ENCODE measurements at places on chromosomes 12 and 14.

- no peak for DNase-seq
Observed at GRCh38 chr12:12305568-12306300, 38.9 kb upstream of the LRP6 start.

DNA sequence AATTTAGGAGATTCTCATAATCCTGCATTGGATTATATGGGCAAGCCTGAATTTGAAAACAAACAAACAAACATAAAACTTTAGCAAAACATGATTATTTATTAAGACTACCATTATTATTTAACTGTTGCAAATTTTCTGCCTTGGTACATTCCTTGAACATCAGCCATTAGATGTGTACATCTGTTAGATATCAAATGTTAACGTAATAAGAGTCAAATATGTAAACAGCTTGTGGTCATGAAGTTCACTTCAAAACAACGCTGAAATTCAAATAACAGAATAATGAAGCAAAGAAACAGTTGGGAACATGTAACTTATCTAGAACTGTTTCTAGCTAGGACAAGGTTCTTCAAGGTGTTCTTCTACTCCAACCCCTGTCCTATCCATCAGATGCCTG is 14.3 kb upstream of the TMX1 start:
- no peak for DNase-seq

- peak; percentile 4 for DNase-seq
Observed at GRCh38 chr14:34665785-34666435, 36.0 kb upstream of the SNX6 start.

DNA sequence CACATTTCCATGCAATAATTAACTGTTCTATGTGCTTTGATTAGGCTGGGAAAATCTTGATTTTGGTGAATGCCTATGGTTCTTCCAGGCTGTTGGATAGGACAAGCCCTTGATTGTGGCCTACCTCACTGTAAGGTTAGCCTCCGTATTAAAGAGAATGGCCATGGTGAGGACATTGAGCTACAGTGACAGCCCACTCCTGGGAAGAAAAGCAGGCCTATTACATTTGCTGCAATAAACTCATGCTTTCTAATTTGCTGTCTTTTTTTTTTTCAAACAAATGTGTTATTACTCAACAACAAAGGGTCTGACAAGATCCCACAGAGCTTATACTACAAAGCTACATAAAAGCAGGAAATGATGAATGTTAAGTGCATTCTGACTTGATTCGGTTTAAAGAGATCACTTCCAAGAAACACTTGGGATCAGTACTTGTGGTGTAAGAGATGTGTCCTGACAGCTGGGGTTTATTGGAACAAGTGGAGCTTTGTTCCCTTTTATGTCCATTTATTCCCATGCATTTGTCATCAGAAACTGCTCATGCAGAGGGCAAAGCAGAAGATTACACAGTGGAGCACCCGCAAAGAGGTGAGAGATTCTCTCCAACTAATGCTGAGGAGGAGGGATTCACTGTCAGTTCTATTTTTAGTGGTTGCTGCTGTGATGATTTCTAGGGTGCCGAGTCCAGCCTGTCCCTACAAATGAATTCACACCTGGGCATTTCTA is 29.1 kb upstream of the KCNK10 start:
- no peak for DNase-seq

- no peak for DNase-seq
Observed at GRCh38 chr14:22932146-22932545, 3.0 kb upstream of the PRMT5 start.

DNA sequence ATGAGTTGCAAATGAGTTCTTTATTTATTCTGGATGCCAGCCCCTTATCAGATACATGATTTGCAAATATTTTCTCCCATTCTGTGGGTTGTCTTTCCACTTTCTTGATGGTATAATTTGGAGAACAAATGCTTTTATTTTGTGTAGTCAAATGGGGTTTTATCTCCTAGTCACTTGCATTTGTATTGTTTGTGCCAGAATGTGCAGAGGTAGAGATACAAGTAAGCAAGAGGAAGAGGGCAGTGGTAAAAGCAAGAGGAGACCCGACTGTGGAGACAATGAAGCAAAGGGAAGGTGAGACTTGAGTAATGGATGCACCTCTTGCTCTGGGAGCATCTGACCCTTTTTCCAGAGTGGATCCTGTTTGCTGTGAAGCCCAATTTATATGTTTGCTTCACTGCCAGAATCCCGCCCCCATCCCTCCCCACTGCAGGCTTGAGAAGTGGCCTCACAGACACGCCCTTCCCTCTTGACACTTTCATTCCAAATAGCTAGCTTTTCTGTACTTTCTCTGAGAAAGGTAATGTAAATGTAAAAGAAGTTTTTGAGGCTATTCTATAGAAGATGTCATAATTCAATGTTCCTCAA is 786 bp upstream of the PFKM start:
- no peak for DNase-seq

- no peak for DNase-seq
Observed at GRCh38 chr12:113762155-113762881, 203.8 kb downstream of the RBM19 start.

- DNase-seq, result no peak
Observed at GRCh38 chr12:27870939-27871338, 90.9 kb upstream of the MANSC4 start.

GRCh38 chr12:83323866-83324265 is 637.2 kb downstream of the TMTC2 start:
- no peak for DNase-seq

DNA sequence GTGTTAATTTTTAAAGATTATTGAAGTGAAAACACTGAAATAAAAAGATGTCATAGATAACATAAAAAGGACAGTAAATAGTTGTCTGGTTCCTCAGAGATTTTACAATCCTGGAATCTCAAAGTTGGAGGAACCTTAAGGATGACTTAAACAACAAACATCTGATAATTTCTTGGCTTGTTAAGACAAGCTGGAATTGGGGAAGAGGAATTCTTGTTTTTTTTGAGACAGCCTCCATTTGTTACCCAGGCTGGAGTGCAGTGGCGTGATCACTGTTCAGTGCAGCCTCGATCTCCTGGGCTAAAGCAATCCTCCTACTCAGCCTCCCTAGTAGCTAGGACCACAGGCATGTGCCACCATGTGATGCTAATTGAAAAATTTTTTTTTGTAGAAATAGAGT is 2.3 kb downstream of the ZNF410 start:
- DNase-seq, result no peak

- DNase-seq, result no peak
Observed at GRCh38 chr12:64008596-64008995, 164.1 kb downstream of the SRGAP1 start.

DNA sequence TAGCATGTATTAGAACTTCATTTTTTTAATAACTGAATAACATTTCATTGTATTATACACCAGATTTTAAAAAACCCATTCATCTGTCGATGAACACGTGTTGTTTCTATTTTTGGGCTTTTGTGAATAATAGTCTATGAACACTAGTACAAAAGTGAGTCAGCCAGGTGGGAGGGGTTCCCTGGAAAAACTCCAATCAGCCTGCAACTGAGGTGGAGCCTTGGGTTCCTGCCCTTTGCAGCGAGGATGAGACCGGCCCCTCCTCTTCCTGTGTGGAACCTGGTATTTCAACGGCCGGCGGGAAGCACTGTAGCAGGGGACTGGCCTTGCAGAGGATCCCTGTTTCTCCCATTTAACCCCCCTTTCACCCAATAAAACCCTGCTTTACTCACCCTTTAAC is 56.1 kb downstream of the LMNTD1 start:
- no peak for DNase-seq

DNA sequence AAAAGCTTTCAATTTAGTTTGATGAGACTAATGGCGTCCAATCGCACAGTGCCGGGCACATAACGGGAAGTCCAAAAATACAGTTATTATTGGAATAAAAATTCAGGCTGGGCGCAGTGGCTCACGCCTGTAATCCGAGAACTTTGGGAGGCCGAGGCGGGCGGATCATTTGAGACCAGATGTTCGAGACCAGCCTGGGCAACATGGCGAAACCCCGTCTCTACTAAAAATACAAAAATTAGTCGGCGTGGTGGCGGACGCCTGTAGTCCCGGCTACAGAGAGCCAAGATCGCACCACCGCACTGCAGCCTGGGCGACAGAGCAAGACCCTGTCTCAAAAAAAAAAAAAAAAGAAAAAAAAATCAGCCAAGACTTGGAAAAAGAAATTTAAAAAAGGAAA is 1.2 kb upstream of the FKBP4 start:
- no peak for DNase-seq

DNA sequence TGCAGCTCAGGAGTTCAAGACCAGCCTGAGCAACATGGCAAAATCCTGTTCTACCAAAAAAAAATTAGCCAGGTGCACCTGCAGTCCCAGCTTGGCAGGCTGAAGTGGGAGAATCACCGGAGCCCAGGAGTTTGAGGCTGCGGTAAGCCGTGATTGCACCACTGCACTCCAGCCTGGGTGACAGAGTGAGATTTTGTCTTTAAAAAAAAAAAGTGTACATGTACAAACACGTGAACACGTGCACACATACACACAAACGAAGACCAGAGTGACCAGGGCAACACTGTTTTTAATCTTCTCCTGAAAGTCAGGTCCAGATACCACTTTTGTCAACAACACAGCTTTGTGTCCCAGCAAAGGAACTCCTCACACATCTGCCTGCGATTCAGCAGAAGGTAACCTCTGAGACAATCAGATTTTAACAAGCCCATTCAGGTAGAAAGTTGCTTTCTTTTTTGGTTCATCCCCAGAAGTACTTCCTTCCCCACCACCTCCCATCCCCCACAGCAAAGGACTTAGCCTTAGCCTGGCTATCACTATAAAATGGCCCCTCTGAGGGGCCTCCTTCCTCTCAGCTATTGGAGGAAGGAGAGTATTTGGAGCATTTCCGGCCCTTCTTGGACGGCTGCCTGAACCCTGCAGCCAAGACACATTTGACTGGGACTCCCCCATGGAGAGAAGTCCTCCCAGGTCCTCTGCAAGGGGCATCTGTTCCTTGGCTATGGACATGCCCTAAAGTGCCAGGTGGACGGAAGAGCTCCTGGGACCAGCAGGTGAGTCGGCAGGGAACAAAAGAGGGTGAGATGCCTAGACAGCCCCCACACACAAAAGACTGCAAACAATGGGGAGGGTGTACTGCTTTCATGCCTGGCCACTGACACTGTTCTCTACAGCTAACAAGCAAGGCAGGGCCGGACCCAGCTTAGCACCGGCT is 9.8 kb downstream of the CTDSP2 start:
- DNase-seq, result peak; percentile 48

DNA sequence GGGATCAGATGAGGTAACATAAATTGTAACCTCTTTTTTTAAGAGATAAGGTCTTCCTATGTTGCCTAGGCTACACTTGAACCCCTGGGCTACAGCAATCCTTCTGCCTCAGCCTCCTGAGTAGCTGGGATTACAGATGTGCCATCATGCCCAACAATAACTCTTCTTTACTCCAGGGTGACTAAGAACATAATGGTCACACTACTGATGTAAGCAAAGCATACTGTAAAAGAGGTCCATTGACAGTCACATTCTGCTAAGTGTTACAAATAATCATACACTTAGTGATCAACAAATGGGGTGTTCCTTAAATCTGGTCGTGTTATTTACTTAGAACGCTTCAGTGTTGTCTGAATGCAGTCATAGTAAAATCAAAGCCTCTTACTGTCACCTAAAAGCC is 68.9 kb downstream of the EPS8 start:
- DNase-seq, result no peak

DNA sequence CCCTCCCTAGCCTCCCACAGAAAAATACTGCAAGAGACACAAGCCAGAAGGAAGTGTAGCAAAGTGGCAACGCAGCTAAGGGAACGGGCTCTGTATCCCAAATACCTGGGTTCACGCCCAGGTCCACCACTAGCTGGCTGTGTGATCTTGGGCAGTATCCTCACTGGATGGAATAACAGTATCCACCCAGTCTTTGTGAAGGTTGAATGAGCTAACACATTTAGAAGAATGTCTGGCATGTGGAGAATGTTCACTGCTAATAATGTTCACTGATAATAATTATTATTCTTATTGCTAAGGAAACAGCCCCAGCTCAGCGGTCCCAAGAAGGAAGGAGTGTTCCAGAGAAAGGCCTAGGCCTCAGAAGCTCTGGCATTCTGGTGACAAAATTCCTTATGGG is 70.9 kb downstream of the VWF start:
- DNase-seq, result no peak

DNA sequence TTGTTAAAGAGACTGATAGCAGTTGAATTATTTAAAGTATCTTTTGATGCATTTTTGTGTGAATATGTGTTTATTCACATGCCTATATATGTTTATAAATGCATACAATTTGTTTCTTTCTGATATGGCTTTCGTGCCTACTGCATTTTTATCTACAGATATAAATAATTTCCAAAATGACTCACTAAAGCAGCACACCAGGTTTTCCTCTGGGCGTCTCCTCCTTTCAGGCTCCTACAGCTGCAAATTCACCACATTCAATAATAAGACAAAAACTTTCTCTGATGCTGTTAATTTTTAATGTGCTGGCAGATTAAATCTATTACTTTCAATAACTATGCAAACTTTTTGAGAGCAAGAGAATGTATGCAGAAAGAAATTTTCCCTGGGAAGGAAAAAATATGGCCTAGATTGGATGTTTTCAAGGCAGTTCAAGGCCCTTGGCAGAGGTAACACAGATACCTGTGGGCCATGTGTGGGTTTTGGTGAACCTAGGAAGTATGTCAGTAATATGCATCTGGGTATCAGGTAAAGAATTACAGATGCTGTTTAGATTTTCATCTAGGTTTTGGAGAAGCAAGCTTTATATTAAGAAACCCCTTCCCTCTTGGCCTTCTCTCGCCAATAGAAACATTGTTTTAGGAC is 381.8 kb downstream of the EGLN3 start:
- DNase-seq, result no peak

DNA sequence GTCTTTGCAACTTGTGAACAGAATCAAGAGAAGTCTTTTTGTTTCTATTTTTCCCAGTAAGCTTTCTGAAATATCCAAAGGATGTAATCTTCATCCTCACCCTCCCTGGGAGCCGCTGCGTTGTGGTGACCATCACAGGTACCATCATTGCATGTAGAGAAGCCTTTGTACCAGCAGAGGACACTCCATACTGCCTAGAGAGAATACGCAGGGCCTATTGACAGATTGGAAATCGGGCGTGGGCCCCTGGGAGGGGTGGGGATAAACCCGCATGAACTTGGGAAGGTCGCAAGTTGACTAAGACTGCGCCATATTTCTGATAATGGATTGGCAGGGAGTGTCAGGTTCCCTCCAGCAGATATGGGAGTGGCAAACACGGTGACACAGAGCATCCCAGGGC is 12.7 kb downstream of the KRT1 start:
- DNase-seq, result no peak

All from NAMALWA (cell line).